ENCODE measurements at places on chromosomes 7 and 10.

DNA sequence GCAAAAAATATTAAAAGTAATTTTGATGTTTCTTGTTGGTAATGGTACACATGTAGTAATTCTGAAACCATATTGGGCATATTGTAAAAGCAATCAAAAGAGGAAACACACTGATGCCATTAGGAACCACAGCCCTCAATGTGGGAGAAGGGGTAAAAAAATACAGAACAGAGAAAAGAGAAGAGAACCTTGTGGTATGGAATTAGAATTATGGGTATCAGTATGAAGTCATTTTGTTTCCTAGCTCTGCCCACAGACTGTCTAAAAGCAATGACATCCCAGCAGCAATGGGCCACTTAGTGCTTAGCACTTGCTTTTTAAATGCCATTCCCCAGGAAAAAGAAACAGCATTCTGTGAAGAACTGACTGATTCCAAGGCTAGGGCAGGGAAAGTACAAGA is 61.5 kb downstream of the CPVL start:
- no peak for DNase-seq

DNA sequence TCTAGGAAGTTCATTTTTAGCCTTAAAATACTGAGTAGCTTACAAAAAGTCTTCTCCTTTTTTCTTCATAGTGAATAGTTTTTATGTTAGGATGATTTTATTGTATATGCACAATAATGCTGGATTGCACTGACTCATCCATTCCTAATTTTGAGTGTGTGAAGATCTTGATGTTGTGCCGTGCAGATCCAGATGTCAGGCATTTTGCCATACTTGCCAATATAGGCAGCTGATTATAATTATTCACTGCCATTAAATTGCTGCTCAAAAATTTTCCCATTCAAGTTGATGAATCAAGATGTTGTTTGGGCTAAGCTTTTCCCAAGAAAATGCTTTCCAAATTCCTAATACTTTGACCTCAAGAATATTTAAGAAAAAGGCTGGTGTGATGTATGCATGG is 218.3 kb downstream of the AHR start:
- no peak for DNase-seq

DNA sequence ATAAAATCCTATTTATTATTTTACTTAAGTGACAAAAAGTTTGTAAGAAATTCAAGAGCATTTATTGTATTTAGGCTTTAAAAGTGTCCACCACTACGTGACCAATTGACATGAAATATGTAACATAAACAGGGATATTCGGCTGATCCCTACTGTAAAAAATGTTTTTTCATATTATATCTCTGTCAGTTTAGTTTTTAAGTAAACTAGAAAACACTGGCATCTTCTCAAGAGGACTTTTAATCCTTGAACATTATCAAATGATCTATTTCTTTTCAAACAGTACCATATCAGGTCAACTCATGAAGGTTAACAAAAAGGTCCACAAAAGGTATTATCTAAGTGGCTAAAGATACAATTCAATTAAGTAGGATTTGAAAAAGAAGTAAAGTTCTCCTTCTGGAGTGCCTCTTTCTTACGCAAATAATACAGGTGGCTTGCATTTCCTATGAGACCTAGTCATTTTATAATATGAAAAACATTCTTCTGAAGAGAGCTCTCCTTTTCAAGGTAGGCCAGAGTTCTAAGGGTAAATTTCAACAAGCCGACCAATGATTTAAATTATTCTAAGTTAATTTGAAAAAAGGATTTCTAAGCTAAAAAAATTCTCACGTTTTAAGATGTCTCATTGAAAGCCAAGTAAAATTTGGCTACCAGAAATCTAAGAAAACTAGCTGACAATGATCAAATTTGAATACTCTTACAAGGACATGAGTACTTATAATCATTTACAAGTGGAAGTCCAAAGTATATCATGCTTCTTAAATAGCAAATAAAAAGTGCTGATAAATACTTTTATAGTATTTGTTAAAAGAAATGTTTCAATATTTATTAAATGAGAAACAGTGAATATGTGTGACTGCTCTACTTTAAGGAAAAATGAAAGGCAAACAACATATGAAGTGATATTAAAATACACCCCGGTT is 133.5 kb downstream of the NRBF2 start:
- no peak for DNase-seq

- no peak for DNase-seq
Observed at GRCh38 chr7:90923541-90923997, 327.4 kb downstream of the CDK14 start.

DNA sequence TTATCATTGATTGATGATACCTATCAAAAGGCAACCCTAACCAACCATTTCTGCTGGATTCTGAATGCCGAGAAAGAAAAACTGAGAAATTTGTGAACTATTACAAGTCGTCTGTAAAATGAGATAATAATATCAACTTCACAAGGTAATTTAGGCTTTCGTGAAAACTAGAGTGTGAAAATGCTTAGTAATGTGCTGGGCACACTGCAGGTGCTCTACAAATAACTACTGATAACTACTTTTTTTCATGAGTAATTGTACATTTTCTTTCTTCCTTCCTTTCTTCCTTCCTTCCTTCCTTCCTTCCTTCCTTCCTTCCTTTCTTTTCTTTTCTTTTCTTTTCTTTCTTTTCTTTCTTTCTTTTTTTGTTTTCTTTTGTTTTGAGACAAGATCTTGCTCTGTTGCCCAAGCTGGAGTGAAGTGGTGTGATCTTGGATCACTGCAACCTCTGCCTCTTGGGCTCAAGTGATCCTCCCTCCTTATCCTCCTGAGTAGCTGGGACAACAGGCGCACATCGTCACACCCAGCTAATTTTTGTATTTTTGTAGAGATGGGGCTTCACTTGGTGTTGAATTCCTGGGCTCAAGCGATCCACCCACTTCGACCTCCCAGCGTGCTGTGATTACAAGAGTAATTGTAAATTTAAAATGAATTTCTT is 42.9 kb downstream of the BMPR1A start:
- no peak for DNase-seq

DNA sequence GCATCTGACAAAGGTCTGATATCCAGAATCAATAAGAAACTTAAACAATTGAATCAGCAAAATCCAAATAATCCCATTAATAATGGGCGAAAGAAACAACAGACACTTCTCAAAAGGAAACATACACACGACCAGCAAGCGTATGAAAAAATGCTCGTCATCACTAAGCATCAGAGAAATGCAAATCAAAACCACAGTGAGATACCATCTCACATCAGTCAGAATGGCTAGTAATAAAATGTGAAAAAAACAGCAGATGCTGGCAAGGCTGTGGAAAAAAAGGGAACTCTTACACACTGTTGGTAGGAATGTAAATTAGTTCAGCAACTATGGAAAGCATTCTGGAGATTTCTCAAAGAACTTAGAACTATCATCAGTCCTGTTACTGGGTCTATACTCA is 496.7 kb downstream of the SH2D4B start:
- DNase-seq: no peak

DNA sequence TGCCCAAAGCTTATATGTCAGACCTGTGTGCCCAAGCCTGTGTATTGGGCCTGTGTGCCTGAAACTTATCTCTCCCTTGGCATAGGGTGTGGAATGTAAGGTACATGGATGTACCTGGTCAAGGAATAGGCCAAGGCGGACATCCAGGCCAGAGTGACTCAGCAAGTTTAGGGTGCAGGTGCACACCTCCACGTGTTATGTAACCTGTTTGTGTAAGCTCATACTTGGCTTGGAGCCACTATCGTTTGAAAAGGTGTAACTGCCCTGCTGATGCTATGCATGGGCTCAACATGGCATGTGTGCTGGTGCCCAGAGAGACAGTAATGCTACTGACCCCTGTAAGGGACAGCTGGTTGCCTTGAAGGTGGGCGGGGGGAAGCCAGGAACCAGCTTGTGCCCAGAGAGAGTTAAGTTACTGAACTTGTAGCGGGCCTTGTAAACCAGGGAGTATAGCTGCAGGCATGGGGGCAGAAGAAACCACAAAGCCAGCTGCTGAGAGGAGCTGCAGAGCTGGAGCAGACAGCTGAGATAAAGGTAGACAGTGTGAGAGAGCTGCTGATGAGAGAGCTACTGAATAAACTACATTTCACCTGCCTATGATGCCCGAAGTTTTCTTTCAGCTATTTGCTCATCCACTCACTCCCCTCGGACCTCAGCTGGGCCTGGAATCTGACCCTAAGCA is 656.4 kb upstream of the ZWINT start:
- no peak for DNase-seq

DNA sequence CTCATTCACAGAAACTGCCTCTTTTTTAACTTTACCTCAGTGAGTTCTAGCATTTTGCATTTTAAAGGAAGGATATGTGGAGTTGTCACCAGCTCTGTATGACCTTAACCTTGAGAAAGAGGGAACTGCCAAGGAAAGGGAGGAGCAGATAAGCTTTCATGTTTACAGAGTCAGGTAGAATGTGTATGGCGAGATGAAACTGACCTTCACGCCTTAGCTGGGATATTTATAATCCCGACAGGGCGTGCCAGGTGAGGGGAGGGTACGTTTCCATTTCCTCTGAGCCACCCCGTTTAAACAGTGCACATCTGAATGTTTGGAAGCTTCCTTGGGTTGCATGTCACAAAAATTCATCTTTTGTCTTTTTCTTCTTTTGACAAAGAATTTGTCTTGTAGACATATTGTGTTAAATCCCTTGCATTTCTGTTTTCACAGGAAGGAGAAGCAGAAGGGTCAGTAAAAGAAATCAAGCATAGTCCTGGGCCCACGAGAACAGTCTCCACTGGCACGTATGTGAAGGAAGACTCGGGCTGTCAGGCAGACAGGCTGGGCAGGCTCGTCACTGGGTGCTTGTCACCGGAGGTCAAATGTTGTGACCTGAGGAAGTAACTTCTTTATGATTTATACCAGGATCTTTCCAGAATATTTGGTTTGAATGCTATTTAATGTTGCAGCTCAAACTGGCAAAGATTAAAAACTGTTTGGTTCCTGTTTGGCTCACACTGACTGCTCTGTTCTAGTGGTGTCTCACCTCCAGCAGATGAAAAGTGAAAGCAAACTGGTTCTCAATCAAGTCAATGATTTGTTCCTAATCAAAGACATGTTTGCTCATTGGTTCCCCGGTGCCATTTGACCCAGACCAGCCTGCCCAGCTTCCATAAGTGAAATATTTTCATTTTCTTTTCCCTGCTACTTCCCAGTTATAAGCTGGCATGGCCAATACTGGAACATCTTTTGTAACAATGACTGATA is 16.2 kb downstream of the OPTN start:
- no peak for DNase-seq

DNA sequence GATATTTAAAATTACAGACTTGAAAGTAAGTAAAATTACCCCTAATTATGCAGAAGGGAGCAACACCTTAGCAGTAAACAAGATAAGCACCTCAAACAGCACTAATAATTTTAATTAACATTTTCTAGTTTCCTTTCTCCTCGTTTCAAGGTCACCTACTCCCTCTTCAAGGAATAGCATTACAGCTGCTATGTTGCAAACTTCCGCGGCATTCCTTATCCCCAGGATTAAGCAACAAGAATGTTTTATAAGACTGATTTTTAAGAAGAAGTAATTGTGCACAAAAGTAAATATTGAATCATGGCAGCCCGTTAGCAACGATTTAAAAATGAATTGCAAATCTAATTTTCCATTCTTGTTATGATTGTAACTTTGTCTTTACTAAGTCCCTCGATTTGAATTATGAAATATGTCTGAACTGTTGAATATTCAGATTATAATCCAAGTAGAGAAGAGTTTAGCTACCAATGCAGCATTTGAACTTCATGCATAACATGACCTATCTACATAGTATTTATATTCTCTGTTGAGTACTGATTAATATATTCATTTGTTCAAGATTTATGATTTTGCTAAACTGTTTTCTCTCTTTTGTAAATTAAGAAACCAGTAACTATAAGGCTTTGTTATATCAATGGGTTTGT is 593.5 kb upstream of the MGMT start:
- no peak for DNase-seq

DNA sequence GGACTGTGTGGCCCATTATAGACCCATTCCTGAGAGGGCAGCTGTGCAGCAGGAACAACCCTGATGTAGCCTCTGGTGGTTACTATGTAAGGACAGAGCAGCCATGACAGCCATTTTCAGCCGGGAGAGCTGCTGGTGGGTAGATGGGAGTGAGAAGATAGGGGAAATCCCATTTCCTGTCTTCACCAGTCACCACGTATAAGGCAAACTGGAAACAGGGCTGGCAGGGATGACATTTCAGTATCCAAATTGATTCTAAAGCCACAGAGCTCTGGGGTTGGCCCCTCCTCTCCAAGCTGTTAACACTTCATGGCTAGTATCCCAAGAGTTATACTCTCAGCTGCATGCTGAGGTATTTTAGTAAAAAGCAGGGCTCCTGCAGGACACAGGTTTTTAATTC is 15.2 kb upstream of the FZD1 start:
- no peak for DNase-seq

DNA sequence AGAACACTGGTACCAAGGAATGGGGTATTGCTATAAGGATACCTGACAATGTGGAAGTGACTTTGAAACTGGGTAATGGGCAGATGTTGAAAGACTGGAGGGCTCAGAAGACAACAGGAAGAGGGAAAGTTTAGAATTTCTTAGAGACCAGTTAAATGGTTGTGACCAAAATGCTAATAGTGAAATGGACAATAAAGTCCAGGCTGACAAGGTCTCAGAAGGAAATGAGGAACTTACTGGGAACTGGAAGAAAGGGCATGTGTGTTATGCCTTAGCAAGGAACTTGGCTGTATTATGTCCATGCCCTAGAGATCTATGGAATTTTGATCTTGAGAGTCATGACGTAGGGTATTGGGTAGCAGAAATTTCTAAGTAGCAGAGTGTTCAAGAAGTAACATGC is 38.0 kb downstream of the FAM149B1 start:
- DNase-seq: no peak

DNA sequence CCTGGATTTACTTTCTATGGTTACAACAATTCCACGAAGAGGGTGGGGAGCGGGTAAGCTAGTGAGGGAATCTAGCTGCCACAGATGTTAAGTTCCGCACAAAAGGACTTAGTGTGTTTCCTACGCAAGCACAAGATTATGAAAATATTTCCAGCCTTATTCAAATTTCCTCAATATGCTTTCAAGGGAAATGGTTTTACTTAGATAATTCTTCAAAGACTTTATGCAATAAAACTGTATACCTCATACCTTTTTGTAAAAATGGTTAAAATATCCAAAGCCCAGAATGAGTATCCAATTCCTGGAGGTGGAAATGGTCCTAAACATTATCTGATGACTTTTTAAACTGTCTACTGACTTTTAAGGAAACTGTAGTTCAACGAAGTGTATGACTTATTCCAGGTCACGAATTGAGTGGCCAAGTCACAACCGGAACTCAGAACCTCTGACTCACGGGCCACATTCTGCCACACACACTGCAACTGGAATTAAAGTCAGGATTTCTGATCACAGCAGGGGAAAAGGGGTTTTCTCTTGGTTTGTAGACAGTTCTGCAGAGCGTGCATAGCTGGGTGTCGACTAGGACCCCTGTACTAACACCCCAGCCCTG is 20.2 kb upstream of the INSIG1 start:
- no peak for DNase-seq

DNA sequence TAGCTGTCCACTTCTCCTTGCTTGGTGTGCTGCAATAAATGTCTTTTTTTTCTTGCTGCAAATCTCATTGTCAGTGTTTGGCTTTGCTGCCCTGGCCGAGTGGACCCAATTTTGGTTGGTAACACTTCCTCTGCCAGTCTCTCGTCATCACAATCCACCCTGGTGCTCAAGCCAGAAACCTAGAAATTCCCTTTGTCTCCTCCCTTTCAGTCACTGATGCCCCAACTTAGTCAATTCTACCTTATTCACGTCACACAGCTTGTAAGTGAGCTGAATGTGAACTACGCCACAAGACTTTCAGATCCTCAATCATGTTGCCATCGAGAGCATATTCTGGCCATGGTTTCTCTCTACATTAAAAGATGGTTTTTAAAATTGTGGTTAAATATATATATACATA is 13.0 kb upstream of the FRA10AC1 start:
- no peak for DNase-seq

- DNase-seq: no peak
Observed at GRCh38 chr10:129850316-129850715, 113.8 kb downstream of the EBF3 start.
